ENCODE measurements at places on chromosomes 6 and 20.

DNA sequence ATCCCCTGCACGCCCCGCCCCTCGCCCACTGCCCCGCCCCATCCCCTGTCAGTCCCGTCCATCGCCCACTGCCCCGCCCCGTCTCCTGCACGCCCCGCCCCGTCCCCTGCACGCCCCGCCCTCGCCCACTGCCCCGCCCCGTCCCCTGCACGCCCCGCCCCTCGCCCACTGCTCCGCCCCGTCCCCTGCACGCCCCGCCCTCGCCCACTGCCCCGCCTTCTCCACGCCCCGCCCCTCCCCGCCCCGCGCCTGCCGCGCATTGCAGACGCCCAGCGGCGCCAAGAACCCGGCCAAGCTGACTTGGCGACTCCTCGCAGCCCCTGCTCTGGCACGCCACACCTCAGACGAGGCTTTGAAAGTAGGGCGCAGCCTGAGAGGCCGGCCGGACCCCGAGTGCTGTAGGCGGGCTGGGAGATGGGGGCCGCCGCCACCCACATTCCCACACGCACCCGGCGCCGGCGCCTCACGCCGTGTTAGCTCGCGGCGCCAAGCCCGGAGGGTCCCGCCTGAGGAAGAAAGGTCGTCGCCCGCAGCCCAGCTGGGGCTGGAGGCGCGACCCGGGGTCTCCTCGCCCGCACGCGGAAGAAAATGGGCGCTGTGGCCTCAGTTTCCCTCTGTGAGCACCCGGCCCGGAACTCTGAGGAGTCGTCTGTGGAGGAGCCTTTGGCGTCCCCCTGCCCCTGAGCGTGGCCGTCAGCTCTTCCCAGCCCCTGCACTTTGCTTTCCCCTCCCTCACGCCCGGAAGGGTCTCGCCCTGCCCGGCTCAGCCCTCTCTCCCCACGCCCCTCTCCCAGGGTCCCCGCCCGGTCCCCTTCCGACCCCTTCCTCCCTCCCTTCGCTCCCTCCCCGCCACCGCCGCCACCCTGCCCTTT, at the start of gene RAD21L1:
RAD21L1 (plus strand) TSS at position 262 of the 872 bp plus-strand sequence. CDS start 2,410 bp downstream, outside the sequence.
- no peak for DNase-seq

GRCh38 chr20:49701241-49701790, 12.4 kb downstream of the B4GALT5 start:
- DNase-seq: no peak

DNA sequence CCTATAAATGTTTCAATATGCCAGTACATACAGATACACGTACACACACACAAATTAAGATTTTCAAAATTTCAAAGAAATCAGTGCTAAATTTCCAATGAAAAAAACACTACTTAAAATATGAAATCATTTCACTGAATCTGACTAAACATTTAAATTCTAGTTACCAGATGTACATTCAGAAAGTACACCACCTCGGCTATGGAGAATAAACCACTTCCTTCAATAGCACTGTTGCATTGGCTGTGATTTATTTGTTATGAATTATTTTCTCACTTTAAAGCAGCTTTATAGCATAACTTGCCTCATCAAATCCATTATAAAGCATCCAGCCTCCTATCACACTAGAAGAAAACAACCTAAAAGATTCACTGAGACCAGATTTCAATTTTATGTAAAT, 36.6 kb downstream of the HBS1L start:
- DNase-seq: no peak

GRCh38 chr20:34680586-34681175, 3.8 kb upstream of the PIGU start:
- DNase-seq: no peak

DNA sequence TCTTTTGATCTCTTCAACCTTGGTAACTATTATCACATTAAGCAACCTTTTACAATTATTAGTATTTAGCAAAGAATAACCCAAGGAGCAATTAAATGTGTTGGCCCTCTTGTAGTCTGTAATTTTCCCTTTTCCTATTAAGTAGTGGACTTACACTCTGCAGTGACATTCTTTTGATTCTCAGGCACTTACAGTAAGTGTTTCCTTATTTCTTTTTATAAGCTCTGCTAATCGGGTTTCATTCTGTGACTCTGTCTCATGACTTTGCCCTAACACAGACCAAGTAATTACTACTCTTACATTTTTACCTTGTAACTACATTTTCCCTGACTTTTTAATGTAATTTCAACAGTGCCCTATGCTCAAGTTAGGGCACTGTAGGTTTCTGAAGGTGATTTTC, 104.0 kb upstream of the EPHA7 start:
- no peak for DNase-seq

GRCh38 chr6:108423982-108424705, 129.3 kb downstream of the AFG1L start:
- DNase-seq: no peak

Measured in DMS153 (cell line).